ENCODE measurements at places on chromosomes 1 and 21. TPM values are rescaled to one million over a fixed set of nuclear protein-coding genes. Genes with fewer than 3 reads are reported as not detected.

DNA sequence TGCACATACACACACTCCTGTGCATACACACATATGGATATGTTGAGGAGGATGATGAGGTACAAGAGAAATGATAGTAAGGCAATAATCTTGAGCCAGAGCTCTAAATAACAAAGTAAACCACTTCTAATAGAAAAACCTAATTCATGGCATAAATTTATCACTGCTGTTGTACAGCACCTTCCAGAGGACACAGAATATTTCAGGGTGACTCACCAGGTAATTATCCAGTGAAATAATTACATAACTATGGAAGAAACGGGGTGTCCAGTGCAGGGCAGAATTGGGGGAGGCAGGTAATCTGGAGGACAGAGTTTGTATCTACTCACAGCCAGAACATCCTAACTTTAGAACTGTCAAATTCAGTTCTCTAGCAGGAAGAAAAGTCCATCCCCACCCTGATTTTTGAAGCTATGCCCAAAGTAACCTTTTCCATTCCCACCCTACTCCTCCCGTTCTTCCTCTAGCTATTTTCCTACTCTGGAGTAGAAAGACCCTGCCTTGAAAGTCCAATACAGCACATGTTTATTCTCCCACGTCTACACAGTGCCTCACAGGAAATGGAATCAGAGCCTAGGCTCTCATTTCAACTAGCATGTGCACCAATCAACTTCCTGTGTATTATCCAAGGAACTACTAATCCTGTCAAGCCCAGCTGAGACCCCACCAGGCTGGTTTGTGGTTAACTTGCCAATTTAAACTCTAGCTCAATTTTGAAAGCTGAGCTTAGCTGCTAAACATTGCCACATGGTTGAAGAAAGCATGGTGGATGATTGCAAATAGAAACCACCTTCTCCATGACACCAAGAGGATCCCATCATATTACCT, 96.6 kb downstream of the PTPN14 start:
- no peak for DNase-seq

DNA sequence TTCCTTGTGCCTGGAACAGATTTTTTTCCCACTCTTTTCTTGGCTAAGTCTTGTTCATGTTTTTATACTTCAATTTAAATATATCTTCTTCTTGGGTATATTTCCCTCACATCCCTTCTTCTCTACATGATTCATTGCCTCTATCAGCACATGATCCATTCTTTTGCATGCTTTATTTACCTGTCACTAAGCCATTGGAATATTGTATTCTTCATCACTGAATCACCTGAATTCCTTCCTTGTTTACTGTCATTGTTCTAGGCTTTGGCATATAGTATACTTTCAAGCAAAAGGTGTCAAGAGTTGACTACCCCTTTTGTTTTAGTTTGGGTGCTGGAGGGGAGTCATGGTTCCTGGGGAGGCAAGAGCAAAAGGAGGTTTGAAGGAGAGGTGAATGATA, 464.5 kb upstream of the LRRC7 start:
- no peak for DNase-seq

DNA sequence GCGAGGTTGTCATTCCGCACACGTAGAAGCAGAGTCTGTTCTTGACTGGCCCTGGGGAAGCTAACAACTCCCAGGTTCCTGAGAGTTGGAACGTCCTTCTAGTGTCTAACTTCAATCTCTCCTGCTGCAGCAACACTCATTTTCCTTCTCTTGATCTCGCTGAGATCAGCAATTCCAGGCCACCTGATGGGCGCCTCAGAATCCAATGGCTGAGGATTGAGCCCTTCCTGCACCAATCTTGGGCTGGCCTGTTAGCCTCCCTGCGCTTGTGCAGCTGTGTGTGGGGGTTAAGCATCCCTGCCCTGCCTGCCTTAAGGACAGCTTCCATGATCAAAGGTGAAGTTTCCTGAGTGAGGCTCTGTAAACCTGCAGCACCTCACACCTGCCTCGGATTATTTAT, 87.9 kb downstream of the SYT2 start:
- DNase-seq: no peak

DNA sequence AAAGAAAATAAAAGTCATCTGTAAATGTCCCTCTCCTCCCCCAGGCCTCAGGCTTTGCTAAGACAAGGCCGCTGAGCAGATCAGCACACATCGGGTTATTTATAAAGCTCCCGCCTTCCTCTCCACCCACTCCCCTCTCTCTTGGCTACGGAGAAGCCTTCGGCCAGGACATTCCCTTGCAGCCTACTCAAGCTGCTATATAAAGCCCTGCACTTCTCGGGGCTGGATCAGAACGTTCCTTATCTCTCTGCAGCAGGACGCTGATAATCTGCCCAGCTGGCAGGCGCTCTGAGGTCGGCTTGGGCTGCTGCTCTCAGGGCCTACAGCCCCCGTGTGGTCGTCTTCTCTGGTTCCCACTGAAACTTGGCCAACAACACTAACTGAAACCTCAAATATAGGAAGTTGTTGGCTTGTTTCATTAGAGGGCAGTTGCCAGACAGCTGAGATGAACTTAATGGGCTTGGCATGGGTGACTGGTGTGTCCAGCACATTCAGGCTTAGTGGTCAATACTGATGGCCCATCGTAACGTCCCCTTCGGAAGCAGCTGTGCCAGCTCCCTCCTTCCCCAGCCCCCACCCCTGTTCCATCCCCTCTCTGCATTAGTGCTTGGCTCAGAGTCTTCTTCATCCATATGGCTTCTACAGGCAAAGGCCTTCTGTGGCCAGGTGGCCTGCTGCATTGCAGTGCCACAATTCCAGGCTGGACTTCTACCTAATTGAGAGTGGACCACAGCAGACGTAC, 64.6 kb downstream of the IER5 start:
- DNase-seq: no peak

GRCh38 chr1:230143534-230143933, 76.5 kb downstream of the GALNT2 start:
- no peak for DNase-seq

- DNase-seq: no peak
Measured at GRCh38 chr1:26020941-26021646, 481 bp upstream of the EXTL1 start.

DNA sequence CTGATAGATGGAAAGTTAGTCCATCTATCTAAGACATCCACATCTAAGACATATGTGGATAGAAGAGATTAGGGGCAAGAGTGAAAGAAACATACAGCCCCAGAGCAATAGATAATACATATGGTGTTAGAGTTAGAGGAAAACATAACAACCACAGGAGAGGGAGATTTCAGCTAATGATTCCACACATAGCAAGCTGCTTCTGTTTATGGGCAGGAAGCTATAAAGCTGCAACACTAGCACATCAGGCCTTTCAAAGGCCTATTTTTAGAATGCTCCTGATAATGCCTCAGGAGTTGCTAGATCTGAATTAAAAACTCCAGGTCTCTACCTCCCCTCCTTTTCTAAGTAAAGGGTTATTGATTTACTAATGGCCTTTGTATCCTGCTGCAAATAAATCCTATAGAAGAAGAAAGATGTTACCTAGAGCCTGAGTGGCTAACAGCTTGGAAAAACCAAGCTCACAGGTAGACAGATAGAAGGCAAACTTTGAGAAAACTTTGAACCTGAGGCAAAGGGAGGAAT, 36.1 kb downstream of the BRINP2 start:
- DNase-seq: no peak

TENT5C gene
- 1.4 TPM for total RNA-seq
